Cardiac muscle cell (in vitro differentiated cells and primary cell): ENCODE measurements at places on chromosomes 3 and 15. TPM values are rescaled to one million over a fixed set of nuclear protein-coding genes. Genes with fewer than 3 reads are reported as not detected.

- H3K27ac ChIP-seq = no peak overlapping the region
- DNase-seq = no peak
- H3K27me3 ChIP-seq = no peaks in the 10 kb centered on the region
These were observed 43.4 kb downstream of the MYO5A start for GRCh38 chr15:52485290-52485689.

GRCh38 chr15:32857732-32858131, 139.9 kb downstream of the GREM1 start:
- no peak for DNase-seq
- H3K4me3 ChIP-seq = no peak overlapping the region
- H3K4me1 ChIP-seq = no peaks in the 10 kb centered on the region
- H3K27me3 ChIP-seq = no peaks in the 10 kb centered on the region
- H3K36me3 ChIP-seq = no peaks in the 10 kb centered on the region
- H3K27ac ChIP-seq = no peak overlapping the region

PODXL2 gene
- 18.3 and 24.9 TPM in 2 replicates for total RNA-seq

DNA sequence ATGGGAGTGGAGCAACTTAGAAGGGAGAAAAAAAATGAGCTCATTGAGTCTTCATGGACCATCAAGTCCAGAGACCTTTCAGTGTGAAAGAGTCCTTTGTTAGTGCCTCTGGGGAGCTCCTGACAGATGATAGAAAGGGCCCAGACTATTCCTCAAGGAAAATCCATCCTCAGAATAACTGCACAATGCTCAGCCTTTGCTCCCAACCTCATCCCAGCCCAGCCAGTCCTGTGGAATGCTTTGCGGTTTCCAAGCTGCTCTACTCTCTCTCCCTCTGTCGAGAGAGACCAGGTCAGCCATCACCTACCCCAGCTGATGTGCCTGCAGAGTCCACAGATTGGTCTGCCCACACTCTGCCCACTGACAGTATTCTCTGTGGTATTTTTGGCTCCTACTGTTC, 406.2 kb downstream of the MFSD1 start:
- no peak for DNase-seq
- H3K27me3 ChIP-seq = no peaks in the 10 kb centered on the region
- no peak overlapping the region for H3K4me3 ChIP-seq
- no peaks in the 10 kb centered on the region for H3K36me3 ChIP-seq

- peak; percentile 64 for DNase-seq
- H3K4me3 ChIP-seq = peak overlapping the region; percentile 53
- peaks cover 76% of the 10 kb centered on the region for H3K27me3 ChIP-seq
These were observed 452 bp downstream of the TMEM158 start for GRCh38 chr3:45225465-45226205.

DNA sequence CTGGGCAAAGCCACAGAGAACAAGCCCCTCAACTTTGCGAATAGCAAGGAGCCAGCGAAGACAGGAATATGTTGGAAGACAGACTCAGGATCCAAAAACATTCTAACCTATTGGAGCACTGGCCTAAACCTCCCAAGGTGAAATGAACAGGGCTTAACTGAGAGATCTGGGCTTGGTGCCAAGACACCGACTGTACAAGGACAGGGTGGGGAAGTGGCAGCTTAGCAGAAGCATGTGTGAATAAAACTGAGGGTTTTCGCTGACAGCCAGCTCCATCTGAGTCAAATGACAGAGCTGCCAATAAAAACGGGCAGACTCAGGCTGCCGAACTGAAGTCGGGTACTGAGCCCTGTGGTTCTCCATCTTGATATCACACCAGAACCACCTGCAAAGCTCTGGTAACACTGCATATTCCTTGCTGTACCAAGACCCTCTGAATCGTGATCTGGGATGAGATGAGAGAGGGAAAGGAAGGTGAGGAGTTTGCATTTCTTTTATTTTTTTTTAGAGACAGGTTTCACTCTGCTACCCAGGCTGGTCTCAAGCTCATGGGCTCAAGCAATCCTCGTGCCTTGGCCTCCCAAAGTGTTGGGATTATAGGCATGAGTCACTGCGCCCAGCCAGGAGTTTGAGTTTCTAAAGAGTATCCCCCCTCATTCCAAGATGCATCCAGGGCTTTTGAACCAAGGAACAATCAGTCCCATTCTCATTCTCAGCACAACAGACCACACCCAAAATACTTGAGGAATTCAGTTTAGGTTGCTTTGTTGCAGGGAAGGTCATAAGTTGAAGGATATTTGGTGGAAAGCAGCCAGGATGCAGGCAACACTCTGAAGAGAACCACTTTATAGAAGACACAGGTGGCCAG, 6.0 kb upstream of the PLCB2 start:
- no peak overlapping the region for H3K27ac ChIP-seq
- H3K4me3 ChIP-seq = no peak overlapping the region
- peaks cover 6% of the 10 kb centered on the region for H3K27me3 ChIP-seq
- no peaks in the 10 kb centered on the region for H3K36me3 ChIP-seq

ZNF717 gene
- total RNA-seq = 7.2 and 15.5 TPM in 2 replicates

DNA sequence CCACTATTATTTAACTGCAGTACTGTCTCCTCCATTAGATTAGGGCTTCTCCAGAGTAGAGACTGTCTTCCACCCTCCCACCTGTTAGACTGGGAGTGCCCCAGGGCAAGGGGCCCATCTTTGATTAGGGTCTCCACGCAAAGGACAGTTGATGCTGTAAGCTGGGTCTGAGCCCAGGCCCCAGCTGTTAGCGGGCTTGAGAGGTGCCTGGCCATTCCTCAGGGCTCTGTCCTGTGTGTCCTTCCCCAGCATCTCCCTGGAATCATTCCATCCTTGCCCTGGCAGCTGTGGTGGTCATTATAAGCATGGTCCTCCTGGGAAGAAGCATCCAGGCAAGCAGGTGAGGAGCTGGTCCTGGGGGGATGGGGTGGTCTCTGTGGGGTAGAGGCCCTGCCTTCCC, 6.1 kb downstream of the SLC51B start:
- H3K27me3 ChIP-seq = no peaks in the 10 kb centered on the region
- no peaks in the 10 kb centered on the region for H3K4me1 ChIP-seq
- H3K27ac ChIP-seq = no peak overlapping the region
- H3K4me3 ChIP-seq = no peak overlapping the region
- no peak for DNase-seq

GRCh38 chr3:100781301-100781700, 72.0 kb downstream of the TFG start:
- no peak overlapping the region for H3K4me3 ChIP-seq
- DNase-seq = no peak
- H3K36me3 ChIP-seq = no peaks in the 10 kb centered on the region
- no peaks in the 10 kb centered on the region for H3K27me3 ChIP-seq
- no peak overlapping the region for H3K27ac ChIP-seq

HHLA2 gene
- 0.48 TPM in 1 of 2 replicates, not detected in the other for total RNA-seq

GRCh38 chr15:48046813-48047438, 73.9 kb upstream of the SLC24A5 start:
- DNase-seq = no peak
- H3K36me3 ChIP-seq = no peaks in the 10 kb centered on the region
- H3K4me3 ChIP-seq = no peak overlapping the region
- no peaks in the 10 kb centered on the region for H3K27me3 ChIP-seq
- no peaks in the 10 kb centered on the region for H3K4me1 ChIP-seq

DNA sequence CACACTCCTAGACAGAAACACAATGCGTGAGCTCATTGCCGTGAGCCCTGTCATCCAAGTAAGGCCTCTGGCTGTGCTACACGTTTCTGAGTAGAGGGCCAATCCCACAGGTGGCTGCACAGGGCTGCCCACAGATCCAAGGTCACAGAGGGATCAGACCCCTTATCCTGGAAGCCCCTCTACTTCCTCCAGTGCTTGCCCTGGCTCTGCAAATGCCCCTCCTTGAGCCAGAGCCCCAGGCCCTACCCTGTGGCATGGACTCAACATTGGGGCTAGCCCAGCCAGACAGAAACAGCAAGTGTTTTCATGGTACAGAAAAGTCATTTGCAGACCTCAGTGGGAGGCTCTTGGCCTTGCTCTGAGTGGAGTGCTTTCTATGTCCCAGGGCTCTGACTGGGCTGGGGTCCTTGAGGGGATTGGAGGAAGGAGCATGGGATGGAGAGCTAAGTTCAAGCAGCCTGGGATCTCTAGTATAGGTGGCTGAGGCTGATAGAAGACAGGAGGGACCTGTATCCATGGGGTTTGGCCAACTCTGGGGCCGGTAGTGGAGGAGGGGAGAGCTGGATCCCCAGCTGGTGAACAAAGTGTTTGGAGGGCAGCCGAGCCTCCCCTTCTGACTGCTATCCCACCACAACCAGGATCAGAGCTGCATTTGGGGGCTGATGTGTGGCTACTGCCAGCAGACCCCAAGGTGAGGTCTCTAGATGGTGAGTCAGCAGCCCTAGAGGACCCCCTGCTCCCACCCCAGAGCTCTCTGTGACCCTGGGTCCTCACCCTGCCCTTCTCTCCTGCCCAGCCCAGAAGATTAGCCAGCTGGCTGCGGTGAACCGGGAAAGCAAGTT, 38.7 kb downstream of the GOLGA6A start:
- H3K27me3 ChIP-seq = no peaks in the 10 kb centered on the region
- no peaks in the 10 kb centered on the region for H3K36me3 ChIP-seq
- H3K4me1 ChIP-seq = peaks cover 10% of the 10 kb centered on the region
- H3K4me3 ChIP-seq = no peak overlapping the region

GRCh38 chr3:69888040-69888942, 111.2 kb upstream of the SAMMSON start:
- H3K27me3 ChIP-seq = no peaks in the 10 kb centered on the region
- no peak overlapping the region for H3K4me3 ChIP-seq
- peaks cover 20% of the 10 kb centered on the region for H3K4me1 ChIP-seq
- H3K27ac ChIP-seq = no peak overlapping the region
- DNase-seq = no peak

GRCh38 chr3:190548031-190548656, 34.3 kb downstream of the IL1RAP start:
- H3K36me3 ChIP-seq = no peaks in the 10 kb centered on the region
- no peak overlapping the region for H3K27ac ChIP-seq
- no peak overlapping the region for H3K4me3 ChIP-seq
- no peaks in the 10 kb centered on the region for H3K27me3 ChIP-seq
